ENCODE measurements at places on chromosomes 5 and 9.

- no peak for DNase-seq
Measured at GRCh38 chr5:6431214-6432195, 17.2 kb upstream of the UBE2QL1 start.

- DNase-seq: no peak
Measured at GRCh38 chr9:12863618-12864017, 88.8 kb downstream of the LURAP1L start.

GRCh38 chr9:7226007-7226640 lies 468.4 kb downstream of the KDM4C start:
- DNase-seq: no peak

GRCh38 chr5:156513123-156513815 lies 186.3 kb downstream of the SGCD start:
- DNase-seq: no peak

- peak; percentile 15 for DNase-seq
Measured at GRCh38 chr5:31845361-31845760, 206.4 kb downstream of the PDZD2 start.

DNA sequence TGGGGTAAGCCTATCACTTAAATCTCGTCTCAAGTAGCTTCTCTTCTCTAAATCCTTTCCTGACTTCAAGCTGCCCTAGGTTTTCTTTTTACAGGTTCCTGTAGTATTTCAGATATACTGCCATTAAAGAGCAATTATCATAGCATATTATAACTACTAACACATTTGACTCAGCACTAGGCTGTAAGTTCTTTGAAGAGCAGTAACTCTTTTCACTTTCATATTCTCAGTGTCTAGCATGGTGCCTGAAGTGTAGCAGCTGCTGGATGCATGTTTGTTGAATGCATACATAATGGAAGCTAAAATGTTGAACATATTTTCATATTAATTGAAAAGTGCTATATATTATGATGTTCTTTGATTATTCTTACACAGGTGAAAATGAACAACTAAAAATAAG lies 22.5 kb downstream of the CCDC152 start:
- DNase-seq: no peak

DNA sequence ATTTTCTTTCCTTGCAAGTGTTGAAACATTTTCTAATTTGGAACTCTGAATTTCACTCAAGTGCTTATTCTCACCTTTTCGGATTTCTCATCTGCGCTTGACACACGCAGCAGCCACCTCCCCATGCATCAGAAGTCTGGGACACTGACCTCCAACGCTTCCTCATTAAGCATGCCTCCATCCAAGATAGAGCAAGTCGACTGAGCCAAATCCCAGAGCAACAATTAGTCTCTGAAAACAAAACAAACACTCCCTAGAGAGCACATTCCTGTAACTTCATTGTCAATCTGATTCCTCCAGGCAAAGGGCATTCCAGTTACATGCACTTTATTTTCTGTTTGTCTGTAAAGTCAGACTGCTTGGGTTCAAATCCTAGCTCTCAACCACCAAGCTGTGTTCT lies 5.7 kb downstream of the CD180 start:
- no peak for DNase-seq

- no peak for DNase-seq
Measured at GRCh38 chr9:90455316-90455715, 187.3 kb downstream of the DIRAS2 start.

- DNase-seq: no peak
Measured at GRCh38 chr5:169873642-169874041, 106.7 kb downstream of the INSYN2B start.

DNA sequence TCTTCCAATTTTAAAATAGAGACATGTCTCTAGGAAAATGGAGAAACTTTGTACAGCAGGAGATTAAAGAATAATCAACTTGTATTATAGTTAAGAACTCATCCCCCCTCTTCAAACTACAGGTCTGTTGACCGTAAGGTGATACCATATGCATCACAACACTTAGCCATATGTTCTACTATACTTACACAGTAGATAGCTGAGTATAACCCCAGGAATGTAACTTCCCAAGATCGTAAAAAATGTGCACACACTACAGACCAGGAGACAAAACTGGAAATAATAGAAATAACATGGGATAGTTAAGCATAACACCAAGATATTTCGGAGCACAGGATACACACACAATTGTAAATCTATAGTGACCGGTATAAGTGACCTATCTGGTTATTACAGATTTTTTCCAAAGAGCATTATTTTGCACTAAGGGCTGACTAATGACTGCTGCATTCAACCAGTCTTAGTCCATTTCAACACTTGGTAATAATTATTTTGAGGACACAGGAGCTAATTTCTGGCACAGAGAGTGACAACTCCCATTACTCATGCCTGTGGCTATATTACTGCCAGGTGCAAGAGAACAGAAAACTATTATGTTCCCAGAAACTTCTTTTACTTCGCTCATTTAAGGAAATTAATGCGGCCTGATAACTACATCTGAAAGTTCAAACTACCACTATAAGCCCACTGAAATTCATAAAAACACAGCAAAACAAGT lies 15.4 kb upstream of the ZNF622 start:
- DNase-seq: no peak

GRCh38 chr9:4333231-4333740 lies 33.4 kb upstream of the GLIS3 start:
- no peak for DNase-seq

DNA sequence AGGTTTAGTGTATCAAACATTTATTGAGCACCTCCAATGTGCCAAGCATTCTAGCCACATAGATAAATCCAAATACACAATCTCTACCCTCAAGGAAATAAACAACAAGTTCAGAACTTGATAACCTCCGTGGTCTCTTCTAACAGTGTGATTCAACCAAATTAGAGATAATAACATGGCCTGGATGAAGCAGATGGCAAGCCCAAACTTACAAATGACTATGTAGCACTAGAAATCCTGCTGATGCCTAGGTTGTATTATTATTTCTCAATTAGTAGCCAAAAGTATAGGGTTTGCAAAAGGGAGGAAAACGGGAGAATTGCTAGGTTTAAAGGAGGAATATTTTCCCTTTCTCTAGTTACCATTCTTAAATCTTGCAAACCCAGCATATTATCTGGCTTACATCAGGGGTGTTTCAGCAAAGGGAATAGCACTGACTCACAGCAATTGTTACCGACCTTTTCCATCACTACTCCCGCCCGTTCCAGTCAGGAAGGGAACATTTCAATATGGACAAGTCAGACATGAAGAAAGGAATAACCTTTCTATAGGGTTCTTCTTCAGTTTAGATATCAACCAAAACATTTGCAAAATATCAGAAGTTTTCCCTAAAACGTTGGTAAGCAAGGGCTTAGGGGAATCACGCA lies 2.3 kb downstream of the DPYSL3 start:
- peak; percentile 71 for DNase-seq

DNA sequence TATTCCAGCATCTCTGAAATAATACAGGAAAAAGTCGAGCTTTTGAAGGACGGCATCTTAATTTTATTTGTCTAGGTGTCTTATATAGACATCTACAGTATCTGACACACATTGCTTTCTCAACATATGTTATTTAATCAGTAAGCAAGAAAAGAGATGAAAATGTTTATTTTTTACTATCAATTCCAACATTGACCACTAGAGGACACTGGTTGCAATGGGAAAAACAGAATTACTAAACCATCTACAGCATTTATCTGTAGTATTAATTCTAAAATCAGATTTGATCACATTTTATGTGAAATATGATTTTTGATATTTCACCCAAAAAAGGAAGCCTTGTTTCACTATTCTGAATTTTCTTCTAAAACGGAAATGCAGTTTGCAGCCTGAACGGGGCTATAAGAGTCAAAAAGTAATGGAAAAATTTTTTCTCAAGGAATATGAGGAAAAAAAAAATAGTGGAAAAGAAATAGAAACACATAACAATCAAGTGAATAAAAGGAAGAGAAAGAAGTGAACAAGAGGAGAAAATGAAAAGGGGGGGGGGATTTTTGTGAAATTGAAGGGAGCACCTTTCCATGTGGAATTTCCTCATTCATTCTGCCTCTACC lies 98.6 kb downstream of the OSTF1 start:
- no peak for DNase-seq

GRCh38 chr5:32583582-32584232 lies 1.6 kb upstream of the SUB1 start:
- DNase-seq: no peak
